Cortex of kidney (tissue), 1 donor: ENCODE measurements at places on chromosomes 6 and 20.

DNA sequence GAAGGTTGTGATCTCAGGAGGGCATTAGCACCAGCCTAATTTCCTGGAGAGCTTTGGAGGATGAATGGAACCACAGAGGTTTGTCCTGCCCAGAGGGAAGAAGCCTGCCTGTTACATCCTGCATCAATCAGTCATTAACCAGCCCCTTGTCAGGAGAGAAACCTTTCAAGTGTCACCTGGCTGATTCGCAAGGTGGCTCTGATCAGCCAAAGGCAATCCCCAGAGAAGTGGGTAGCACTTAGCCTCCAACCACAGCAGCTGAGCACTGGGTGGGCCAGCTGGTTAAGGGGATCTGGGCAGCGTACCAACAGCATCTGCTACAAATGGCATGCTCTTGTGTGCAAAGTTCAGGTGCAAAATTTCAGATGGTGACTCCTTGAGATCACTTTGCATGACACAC, 26.9 kb downstream of the ANKEF1 start:
- DNase-seq: no peak

DNA sequence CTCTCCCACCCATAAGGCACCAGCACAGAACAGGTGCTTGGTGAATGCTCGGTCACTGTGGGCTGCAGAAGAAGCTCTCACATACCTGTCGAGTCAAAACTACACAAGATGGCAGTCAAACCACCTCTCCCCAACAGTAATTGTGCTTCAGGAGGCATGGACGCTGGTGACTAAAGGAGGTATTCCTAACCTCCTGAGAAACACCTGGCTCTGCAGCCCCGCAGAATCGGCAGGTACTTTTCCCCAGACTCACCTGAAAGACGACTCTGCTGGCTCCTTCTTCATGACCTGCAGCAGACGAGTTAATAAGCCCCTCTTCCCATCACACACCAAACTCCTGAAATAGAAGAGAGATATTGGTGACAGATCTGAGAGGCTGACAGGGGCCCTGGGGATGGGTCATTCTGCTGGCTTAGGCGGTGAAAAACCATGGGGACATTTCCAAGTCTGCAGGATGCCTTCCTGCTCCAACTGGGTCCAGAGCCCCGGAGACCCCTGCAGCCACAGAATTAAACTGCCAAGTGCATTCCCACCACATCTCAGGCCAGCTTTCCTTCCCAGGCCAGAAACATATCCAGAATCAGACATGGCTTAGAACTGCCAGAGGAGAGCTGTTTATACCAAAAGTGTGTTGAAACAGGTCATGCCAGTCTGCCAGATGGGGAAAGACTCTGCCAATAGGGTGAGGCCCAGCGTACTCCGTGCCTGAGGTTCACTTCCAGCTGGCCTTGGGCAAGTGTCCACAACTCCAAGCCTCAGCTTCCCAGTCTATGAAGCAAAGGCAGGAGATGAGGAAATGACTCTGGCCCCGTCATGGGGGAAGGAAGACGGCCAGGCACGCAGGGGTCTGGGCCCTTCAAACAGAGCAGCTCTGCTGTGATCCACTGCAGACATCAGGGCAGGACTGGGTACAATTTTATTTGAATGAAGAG, 53.0 kb downstream of the MYH7B start:
- DNase-seq: no peak

GRCh38 chr6:16089232-16090062, 39.4 kb upstream of the MYLIP start:
- DNase-seq: no peak

GRCh38 chr6:10136636-10137035, 278.2 kb downstream of the TFAP2A start:
- DNase-seq: no peak

GRCh38 chr6:79548304-79548703, 11.1 kb upstream of the LCA5 start:
- DNase-seq: no peak

DNA sequence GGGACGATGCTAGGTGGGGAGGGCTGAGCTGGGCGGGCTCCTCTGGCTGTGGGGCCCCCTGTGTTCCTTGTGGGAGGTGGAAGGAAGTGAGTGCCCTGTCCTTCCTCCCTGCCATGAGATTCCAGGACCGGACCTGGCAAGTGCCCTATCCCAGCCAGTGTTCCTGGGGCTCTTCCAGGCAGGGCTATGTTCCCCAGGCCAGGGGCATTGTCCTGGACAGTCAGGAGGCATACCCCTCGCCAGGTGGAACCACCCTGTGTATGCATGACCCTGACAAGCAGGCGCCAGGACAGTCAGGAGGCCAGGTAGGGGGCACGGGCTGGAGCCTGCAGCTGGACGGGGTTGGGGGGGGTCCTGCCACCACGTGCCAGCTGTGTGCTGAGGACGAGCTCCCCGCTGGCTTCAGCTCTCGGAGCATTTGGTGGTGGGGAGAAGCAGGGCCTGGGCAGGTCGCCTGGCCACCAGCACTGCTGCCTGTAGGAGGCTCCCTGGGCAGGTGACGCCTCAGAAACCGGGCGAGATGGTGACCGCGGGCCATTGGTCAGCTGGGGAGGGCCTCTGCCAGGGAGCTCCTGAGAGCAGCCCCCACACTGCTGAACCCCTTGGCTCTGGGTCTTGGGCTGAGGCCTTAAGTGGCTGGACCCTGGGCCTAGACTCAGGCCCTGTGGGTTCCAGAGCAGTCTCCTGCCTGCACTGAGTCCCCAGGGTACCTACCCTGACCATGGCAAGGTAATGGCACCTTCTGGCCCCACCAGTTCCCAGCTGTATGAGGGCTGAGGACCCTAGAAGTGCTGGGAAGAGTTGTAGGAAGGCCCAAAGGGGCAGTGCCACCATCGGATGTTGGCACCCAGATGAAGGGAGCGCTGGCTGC, 694 bp downstream of the SLC17A9 start:
- no peak for DNase-seq

DNA sequence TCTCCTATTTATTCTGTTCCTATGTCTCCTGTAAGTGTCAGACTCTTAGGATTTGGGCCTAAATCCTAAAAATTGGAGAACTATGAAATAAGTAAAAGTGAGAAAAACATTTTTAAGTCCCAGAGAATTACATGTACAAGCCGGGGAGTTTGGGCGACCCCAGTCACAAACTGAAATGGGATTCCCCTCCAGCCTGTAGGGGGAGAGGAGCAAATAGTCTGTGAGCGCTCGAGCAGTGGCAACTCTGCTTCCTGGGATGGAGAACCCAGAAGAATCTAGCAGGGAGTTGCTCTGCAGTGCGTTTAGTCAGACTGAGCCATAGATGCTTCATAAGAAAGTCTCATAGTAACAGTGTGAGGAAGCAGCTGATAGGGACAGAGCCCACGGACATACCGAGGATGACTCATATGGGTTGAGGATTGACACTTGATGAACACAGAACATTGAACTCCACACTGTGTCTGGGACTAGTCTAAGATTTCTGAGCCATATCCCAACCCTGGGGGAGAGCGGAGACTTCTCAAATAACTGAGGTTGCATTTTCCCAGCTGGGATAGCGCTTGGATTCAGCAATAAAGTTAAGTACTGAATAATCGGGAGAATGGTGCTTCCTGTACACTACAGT, 437.2 kb downstream of the BCKDHB start:
- no peak for DNase-seq

GRCh38 chr6:161434921-161435747, 161.3 kb upstream of the AGPAT4 start:
- no peak for DNase-seq

GRCh38 chr6:32074996-32075532, 34.1 kb downstream of the TNXB start:
- DNase-seq: no peak
